ENCODE measurements at places on chromosomes 13 and 19.

- no peak for DNase-seq
Measured at GRCh38 chr13:27619093-27619727, 1.1 kb downstream of the LNX2 start.

DNA sequence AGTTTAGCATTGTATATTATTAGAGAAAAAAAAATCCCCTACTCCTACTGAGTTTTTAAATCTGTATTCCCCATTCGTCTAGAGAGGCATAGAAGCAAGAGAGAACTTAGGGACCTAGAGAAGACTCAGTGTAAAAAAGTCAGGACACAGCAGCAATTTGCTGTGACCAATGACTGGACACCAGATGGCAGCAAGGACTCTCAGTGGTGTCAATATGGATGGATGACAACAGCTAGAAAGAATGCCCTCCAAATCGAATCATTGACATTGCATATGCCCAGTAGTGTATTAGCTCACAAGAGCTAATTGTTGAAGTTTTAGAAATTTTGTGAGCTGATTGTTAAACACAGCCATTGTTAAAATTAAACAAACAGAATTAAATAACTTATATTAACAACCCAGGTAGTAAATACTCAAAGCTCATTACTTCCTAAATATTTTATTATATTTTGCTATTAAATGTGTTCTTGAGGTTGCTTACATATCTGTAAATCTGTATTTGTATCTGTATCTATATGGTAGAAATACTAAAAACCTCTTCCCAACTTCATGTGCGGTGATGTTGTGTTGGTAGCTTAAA lies 43.9 kb downstream of the SIAH3 start:
- peak; percentile 23 for DNase-seq

GRCh38 chr13:65532231-65532630 lies 1697.9 kb downstream of the PCDH9 start:
- DNase-seq, result no peak

- DNase-seq, result no peak
Measured at GRCh38 chr19:28737021-28737895, 475.7 kb downstream of the UQCRFS1 start.

- no peak for DNase-seq
Measured at GRCh38 chr13:51629491-51630287, 45.4 kb downstream of the WDFY2 start.

GRCh38 chr13:41061914-41062837 lies 867 bp downstream of the WBP4 start:
- DNase-seq, result no peak

DNA sequence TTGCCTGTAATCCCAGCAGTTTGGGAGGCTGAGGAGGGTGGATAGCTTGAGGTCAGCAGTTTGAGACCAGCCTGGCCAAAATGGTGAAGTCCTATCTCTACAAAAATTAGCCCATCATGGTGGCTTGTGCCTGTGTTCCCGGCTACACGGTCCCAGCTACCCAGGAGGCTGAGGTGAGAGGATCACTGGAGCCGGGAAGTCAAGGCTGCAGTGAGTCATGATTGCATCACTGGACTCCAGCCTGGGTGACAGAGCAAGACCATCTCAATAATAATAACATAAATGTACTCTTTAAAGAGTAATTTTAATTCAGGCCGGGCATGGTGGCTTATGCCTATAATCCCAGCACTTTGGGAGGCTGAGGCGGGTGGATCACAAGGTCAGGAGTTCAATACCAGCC lies 38.7 kb downstream of the SKA3 start:
- peak; percentile 11 for DNase-seq

GRCh38 chr13:72643311-72643989 lies 84.0 kb downstream of the MZT1 start:
- no peak for DNase-seq

DNA sequence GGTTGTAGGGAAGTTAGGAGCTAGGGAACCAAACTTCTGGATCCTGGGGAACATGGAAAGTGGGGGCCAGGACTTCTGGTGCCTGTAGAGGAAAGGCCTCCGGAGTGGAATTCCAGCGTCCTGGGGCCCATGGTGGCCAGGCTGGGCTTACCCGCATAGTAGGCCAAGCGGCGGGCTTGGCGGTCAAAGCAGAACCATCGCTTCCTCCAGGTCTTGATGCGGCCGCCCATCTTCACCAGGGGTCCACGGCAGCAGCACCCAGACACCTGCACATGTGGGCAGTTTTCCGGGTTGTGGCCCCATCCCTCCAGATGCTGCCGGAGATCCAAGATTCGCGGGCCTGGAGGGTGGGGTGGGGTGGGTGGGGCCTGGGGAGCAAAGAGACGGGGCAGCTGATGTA lies 13.8 kb upstream of the LYPD3 start:
- DNase-seq, result no peak

DNA sequence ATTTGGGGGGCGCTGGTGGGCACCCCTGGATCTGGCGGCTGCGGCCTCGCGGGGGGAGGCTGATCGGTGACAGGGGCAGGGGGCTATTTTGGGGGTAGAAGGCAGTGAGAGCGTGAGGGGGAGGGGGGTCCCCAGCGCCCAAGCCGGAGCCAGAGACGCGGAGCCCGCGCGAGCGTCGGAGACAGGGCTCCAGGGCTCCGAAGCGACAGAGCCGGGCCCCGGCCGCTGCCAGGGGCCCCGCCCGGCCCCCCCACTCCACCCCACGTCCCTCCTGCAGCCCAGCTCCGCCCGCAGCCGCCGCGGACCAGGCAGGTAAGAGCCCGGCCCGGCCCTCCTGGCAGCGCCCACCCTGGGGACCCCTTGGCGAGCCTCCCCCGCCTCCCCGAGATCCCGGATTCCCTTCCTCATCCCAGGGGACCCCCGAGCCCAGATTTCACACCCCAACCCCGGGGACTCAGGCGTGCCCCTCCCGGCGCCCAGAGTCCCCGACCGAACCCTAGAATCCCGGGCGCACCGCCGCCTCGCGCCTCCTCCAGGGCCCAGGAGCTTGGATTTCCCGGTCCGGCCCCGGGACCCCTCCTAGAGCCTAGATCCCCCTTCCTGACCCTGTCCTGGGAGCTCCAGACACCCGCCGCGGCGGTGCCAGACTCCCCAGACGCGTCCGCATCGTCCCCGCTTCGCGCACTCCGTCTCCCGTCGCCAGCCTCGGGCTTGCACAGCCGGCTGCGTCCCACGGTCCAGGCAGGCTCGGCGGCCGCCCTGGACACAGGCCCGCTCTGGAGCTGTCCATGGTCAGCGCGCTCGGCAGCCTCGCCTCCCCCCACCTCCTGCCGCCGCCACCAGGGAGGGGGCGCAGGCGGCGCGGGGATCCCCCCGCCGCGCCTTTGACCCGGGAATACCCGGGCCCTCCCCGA lies at the start of gene PPFIA3:
Gene PPFIA3 (plus strand): TSS at position 134 of the 914 bp plus-strand sequence. CDS start 8,330 bp downstream, outside the sequence.
- no peak for DNase-seq

DNA sequence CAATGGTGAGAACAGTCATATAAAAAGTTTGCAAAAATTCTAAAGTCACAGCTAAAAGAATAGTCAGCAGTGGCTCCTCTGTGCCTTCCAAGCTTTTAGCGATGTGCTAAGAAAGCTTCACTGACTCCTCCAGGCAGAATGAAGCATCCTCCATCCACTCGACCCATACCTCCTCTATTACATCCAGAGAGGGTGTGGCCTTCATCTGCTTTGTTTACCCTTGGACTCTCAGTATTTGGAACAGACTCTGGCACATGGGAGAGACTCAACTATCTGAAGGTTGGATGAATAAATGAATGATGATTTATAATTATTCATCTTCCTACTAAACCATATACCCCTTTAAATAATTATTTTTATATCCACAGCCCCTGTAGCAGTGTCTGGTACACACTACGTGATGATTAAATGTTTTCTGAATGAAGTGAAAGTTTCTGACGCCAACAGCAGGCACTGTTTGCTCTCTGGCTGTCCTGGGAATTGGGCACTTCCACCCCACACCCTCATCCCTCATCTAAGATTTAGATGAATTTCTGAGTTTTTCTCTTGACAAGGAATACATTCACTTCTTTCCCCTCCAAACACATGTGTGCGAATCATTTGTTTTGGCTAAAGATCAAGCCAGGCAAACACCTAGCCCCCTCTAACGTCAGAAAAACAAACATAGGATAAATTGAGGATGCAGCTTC lies 93.9 kb downstream of the NUFIP1 start:
- DNase-seq, result no peak

DNA sequence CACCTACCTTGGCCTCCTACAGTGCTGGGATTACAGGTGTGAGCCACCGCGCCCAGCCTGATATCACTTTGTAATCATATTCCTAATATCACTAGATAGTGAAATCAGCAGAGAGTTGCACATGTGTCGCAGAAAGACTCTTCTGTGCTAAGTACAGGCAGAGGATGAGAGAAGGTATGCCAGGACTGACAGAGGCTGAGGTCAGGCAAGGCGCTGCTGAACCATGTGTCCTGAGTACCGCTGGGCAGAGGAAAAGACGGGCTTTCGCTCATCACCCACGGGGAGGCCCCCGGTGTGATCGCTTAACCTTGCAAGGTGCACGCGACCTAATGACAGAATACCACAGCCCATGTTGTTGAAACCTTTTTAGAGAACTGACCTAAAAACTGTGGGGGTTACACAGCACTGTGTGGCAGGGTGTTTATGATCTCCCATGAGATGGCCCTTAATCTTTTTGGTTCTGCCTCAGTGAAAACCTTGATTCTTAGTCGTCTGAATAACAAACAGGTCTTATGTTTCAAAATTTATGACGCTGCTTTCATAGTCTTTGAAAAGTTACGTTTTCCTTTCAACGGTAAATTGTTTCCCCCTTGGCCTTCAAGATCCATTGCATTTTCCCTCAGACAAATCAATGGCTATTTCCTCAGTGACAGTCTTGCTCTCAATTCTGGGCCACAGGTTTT lies 12.2 kb downstream of the GJA3 start:
- no peak for DNase-seq

DNA sequence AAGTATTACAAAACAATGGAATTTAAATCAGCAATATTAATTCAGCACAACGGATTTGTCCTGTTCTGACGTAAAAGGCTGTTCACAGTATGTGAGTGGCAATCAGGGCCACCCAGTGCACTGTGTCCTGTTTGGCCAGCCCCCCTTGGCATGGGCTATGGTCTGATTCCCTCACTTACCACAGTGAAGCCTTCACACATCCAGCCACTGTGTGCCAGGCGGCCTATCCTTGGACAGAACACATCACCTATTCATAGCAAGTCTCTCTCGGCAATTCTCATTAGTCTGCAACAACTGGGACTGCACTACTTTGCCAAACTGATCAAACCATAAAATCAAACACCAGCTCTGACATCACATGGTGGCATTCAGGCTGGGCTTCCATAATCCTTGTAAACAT lies 221.5 kb upstream of the TSHZ3 start:
- no peak for DNase-seq

DNA sequence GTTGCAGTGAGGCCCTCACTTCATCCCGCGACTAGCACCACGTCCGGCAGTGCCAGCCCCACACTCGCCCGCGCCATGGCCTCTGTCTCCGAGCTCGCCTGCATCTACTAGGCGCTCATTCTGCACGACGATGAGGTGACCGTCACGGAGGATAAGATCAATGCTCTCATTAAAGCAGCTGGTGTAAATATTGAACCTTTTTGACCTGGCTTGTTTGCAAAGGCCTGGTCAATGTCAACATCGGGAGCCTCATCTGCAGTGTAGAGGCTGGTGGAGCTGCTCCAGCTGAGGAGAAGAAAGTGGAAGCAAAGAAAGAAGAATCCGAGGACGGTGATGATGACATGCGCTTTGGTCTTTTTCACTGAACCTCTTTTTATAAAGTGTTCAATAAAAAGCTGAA lies 48.6 kb downstream of the NLRP12 start:
- DNase-seq, result no peak

GRCh38 chr13:109735436-109735966 lies 50.9 kb downstream of the IRS2 start:
- DNase-seq, result no peak

DNA sequence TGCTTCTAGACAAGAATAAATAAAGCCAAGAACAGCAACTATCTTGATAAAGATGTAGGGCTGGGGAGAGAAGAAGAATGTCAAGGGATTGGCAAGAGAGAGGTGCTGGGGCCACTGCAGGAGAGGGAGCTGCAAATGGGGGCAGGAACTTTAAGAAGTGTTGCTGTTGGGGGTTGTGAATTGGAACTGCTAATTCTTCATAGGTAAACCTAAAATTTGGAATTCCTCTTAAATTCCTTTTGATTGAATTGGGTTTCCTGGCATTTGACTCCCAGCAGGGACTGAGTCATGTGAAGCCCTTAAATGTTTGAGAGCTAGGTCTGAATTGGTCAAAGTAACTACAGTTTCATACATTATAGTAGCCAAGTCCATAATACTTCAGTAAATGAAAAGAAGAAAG lies 305.6 kb upstream of the TMTC4 start:
- DNase-seq, result no peak

- DNase-seq, result no peak
Measured at GRCh38 chr19:46023311-46023779, 492 bp upstream of the PGLYRP1 start.

DNA sequence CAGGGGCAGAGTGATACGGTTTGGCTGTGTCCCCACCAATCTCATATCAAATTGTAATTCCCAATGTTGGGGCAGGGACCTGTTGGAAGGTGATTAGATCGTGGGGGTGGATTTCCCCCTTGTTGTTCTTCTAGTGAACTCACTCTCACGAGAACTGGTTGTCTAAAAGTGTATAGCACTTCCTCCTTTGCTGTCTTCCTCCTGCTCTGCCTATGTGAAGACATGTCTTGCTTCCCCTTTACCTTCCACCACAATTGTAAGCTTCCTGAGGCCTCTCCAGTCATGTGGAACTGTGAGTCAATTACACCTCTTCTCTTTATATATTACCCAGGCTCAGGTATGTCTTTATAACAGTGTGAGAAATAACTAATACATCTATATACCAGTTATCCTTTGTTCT lies 706.4 kb upstream of the KLHL1 start:
- no peak for DNase-seq

GRCh38 chr13:110214637-110215036 lies 92.3 kb downstream of the COL4A1 start:
- no peak for DNase-seq

DNA sequence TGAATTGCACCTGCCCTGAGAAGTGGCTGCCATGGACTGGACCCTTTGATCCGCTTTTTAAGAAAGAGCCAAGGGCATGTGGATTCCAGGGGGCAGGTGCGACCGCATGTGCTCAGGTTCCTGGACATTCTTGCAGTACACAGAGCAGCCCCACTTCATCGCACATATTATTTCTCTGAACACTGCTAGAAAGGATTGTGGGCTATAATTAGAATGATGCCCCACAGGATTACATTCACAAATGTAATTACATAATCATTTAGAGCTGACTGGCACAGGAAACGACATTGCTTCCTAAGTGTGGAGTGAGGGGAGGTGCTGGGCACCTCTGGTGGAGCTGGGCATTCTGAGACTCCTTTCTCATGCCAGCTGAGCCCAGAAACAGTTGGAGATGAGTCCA lies 37.5 kb upstream of the VSTM2B start:
- DNase-seq, result no peak
